GM20000 (cell line): ENCODE measurements at places on chromosomes 5 and 9.
A peak's percentile ranks its signal among the peaks of the same experiment; 100 is the strongest.

DNA sequence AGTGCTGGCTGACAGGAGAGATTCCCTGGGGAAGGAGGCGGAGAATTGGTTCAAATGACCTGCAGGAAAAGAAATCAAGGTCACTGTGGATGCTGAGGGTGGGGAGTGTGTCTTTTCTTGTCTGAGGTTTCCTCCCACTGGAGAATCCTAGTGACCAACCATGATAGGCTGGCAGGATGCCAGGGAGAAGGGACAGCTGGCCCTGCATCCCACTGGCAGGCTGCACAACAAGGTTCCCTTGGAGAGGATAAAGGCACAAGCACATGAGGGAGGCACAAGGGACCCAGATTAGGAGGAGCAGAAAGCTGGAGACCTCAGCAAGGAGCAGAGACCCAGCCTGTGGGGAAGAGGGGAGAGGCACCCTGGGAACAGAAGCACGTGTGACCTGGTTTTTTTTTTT lies 11.4 kb upstream of the ZDHHC12 start:
- DNase-seq: no peak

DNA sequence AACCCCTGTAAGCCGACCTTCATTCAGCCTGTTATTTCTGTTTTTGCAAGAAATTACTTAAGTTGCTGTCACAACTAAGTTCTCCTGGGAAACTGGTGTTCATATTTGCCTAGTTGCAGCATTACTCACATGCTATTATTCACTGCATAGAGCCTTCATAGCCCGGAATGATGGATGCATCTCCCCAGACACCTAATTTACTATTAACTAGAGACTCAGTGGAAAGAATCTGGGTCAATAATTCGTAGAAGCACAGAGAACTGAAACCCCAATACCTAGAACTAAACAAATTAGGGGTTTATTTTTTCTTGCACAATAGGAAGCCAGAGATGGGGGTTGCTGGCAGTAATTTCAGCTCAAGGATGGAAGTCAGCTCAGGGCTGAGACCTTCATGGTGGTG lies 45.7 kb upstream of the FAM170A start:
- DNase-seq: peak; percentile 8

DNA sequence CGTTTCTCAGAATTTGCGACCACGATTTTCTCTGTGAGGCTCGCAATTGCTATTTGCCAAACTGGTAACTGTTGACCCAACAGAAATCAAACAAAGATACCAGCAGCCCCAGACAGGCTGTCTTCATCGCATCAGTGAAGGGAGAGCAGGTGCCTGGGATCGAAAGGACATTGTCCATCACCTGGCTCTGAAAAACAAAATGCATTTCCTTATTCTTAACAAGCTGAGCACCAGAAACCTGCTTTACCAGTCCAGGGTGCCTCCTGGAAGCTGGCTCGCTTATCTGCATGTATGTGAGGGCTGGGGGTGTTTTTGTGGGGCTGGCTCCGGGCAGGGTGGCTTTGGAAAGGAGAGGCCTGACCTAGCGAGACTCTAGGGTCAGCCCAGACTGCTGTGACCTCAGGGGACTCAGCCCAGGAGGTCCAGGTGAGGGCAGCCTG lies 24.7 kb downstream of the WWC1 start:
- DNase-seq: no peak

DNA sequence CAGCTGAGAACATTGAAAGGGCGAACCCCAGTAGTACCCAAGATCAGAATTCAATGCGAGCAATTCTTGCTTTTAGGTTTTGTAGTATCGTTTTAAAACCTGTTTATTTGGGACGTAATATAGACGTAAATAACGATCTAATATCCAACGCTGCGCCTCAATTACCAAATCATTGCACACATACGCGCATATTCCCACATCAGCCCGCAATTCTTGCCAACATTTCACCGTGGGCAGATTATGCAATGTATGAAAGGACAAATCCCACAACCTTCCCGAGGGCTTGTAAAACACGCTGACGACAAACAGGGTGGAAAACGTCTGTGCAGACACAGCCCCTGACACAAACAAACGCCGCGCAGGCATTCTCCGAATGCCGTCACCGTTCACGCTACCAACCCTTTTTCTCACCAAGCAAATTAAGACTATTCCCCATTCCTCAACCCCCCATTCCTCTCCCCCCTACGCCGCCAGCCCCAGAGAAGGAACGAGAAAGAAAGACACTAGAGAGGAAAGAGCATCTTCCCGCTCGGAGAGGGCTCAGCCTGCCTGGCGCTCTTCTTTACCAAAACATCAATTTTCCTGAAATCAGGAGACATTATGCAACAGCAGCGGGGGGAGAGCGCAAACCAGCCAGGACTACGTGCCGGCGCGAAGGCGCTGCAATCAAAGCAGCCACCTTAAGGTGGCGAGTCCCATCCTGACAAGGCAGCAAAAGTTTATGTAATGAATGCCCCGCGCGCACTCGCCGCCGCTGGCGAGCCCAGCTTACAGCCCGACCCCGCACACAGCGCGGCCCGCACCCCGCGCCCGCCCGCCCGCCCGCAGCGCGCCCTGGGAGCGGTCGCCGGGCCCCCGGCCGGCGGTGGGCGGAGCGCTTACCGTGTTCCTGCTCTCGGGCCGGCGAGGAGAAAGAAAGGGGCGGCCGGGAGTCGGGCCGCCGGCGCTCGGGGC lies 597 bp downstream of the NFIL3 start:
- peak; percentile 80 for DNase-seq

GRCh38 chr9:91820126-91820750 lies 129.8 kb downstream of the ROR2 start:
- no peak for DNase-seq

DNA sequence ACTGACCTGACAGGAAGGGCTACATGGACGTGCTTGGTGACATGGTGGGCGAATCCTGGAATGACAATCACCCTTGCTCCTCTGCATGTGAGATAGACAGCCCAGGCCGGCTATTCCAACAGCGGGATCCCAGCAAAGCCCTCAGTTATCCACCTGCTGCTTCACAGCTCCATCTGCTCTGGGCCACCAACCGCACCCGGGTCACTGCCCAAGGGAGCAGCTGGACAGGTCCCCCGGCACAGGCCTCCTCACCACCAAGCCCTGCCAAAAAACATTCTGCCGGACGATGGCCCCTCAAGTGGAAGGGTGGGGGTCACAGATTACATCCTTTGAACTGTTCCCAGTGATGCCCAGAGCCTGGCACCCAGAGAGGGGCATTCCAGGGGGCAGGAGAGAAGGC lies 39.6 kb downstream of the STK10 start:
- no peak for DNase-seq

GRCh38 chr5:119031011-119031886 lies 39.6 kb upstream of the DMXL1 start:
- DNase-seq: peak; percentile 46

GRCh38 chr9:92064711-92065110 lies 50.5 kb downstream of the SPTLC1 start:
- no peak for DNase-seq

DNA sequence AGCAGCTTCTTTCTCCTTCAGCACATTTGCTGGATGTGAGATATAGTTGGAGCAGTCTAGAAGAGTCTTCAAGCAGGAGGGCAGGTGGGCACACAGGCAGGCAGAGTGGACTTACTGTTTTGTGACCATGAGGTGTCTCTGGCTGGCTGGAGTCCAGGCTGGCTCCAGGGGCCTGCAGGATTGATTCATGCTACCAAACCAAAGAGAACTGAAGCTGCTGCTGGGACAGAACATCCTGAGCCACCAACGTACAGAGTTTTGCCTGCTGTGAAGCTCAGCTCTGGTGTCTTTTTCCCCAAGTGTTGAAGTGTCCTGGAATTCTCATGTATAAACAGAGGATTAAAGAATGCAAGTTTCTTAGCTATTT lies 45.7 kb downstream of the CYSTM1 start:
- DNase-seq: no peak

- no peak for DNase-seq
Measured at GRCh38 chr9:100674419-100675122, 96.7 kb downstream of the CAVIN4 start.
